Karpas-422 (cell line): ENCODE measurements at places on chromosomes 1 and 21.

GRCh38 chr1:67433837-67434236, 3.6 kb upstream of the SERBP1 start:
- DNase-seq, result no peak
- no peak overlapping the region for H3K27ac ChIP-seq
- peaks cover 22% of the 10 kb centered on the region for H3K4me1 ChIP-seq
- H3K36me3 ChIP-seq, result peaks cover 9% of the 10 kb centered on the region
- H3K27me3 ChIP-seq, result no peaks in the 10 kb centered on the region
- H3K4me3 ChIP-seq, result no peak overlapping the region

- no peaks in the 10 kb centered on the region for H3K27me3 ChIP-seq
- H3K4me3 ChIP-seq, result no peak overlapping the region
- H3K27ac ChIP-seq, result no peak overlapping the region
- no peaks in the 10 kb centered on the region for H3K36me3 ChIP-seq
- no peaks in the 10 kb centered on the region for H3K4me1 ChIP-seq
Measured at GRCh38 chr1:204171751-204172178, 5.6 kb upstream of the REN start.

DNA sequence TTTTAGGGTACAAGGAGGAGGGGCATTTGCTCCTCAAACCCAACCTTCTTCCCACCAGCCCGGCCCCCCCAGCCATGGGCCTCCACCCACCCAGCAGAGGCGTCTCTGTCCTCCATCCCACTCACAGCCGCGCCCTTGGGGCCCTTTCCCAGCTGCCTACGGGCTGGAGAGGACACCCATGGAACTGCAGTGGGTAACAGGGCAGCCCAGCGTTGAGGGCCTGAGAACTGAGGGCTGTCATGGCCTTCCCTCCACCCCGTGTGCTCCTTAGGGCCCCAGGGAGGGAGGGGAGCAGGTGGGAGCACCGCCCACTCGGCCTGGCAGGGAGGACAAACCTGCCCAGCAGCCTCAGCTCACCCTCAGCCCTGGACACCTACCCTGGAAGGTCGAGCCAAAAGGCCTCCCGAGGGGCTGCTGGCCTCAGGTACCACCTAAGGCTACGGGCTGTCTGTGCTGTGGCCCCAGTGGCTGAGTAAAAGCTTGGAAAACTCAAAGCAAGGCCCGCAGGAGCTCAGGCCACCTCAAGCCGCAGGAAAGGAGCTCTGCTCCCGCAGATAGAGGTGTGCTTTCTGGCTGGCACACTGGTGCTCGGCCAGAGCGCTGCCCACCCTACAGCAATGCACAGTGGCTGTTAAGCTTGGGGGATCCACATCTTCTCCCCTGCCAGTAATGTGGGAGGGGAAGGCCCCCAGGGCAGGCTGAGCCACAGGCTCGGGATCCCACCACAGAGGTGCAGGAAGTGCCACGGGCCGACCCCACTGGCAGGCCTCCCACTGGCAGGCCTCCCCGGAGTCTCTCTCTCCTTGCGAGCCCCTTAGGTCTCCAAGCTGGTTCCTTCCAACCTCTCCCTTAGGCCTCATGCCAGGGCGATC, 2.2 kb upstream of the ARHGEF16 start:
- no peak for DNase-seq
- H3K27ac ChIP-seq, result no peak overlapping the region
- no peaks in the 10 kb centered on the region for H3K27me3 ChIP-seq
- H3K4me3 ChIP-seq, result no peak overlapping the region
- no peaks in the 10 kb centered on the region for H3K36me3 ChIP-seq

DNA sequence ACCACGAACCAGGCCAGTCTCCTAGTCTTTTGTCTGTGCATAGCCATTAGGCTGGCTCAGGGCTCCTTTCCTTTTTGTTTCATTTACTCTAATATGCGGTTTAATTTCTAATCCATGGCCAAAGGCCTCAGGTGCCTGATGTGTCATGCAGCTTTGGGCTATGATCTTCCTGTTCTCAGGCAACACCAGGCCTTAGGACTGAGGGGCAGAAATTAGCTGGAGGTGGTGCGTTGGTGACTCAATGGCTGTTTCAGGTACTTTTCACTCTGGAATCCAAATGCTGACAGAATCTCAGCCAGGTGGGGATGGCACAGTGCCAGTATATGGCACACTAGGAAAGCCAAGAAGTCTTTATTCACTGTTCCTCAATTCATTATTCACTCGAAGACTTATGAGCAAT, 105.3 kb downstream of the CACNA1E start:
- H3K36me3 ChIP-seq, result no peaks in the 10 kb centered on the region
- no peak overlapping the region for H3K4me3 ChIP-seq
- H3K27me3 ChIP-seq, result no peaks in the 10 kb centered on the region
- no peak overlapping the region for H3K27ac ChIP-seq

DNA sequence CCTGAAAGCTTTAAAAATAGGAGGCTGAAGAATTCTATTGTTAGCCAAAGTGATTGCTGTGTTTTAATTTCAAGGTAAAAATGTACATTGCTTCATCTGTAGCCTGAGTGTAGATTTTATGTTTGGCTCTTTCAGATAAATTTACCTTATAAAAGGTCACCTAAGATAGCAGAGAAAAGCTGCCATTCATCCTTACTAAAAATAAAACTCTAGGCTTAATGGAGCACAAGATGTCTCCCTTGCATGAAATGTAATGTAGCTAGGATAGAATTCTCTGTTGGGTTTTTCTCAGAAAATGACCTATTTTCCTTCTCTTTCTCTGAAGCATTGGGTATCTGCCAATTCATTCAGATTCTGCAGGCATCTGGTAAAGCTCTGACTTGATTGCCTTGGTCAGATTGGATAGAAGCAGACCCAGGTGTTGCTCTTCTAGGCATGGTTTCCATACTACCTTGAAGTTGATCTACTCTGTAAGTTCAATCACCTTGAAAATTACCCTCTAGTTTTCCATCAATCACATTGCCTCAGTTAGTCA, 176.6 kb upstream of the GORAB start:
- no peak overlapping the region for H3K4me3 ChIP-seq
- H3K27ac ChIP-seq, result no peak overlapping the region
- H3K36me3 ChIP-seq, result no peaks in the 10 kb centered on the region
- DNase-seq, result no peak
